Activated CD4-positive, alpha-beta T cell treated with anti-CD3 and anti-CD28 coated beads for 36 hours (primary cell): ENCODE measurements at places on chromosomes 2 and 18.

DNA sequence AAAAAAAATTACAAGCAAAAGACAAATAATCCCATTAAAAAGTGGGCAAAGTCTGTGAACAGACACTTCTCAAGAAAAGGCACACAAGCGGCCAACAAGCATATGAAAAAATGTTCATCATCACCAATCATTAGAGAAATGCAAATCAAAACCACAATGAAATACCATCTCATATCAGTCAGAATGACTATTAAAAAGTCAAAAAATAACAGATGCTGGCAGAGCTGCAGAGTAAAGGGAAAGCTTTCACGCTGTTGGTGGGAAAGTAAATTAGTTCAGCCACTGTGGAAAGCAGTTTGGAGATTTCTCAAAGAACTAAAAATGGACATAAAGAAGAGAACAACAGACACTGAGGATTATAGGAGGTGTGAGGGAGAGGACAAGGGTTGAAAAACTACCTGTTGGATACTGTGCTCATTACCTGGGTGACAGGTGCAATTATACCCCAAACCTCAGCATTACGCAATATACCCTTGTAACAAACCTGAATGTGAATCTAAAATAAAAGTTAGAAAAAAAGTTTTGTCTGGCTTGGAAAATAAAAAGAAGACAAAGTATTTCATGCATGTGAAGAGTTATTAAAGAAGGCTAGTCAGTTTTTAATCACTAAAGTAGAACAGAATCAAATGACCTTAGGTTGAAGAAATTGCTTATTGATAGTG is 8.7 kb upstream of the ACSL3 start:
- DNase-seq = no peak

- no peak for DNase-seq
These were observed 958.9 kb downstream of the DCDC2C start for GRCh38 chr2:4662161-4662779.

DNA sequence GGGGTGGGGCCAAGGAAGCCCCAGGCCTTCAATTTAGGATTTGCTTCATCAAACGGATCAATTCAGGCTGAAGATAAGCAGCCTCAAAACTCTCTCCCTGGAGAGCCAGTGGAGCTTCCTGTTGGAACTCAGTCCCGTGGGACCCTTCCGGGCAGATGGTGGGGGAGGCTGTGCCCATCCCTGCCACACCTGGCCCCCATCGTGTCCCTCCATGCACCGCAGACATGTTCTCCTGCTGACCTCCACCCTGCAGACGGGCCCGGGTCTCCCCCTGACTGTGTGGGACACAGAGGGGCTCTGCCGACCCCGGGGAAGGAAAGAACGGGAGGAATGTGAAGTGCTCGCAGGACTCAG is 144.2 kb downstream of the TPO start:
- no peak for DNase-seq

- DNase-seq = no peak
These were observed 261.1 kb upstream of the FN1 start for GRCh38 chr2:215697003-215697402.

DNA sequence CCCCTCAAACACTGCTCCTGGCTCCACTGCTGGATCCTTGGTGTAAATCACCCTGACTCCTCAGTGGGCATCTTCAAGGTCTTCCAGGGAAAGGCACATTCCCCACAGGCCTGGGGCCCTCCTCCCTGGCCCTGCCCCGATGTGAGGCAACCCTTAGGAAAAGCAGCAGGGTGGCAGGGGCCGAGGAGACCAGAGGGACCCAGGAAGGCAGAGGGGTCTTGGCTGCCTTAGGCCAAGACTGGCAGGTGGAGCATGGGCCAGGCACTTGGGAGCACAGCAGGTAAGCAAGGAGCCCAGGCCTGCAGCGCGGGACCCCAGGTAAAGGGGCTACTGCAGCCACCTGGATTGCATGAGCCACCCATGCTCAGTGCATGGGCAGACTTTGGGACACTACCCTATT is 96.9 kb downstream of the GYPC start:
- no peak for DNase-seq

- no peak for DNase-seq
These were observed 199.2 kb downstream of the EPHA4 start for GRCh38 chr2:221372907-221373306.

GRCh38 chr18:63225434-63225833 is 94.1 kb downstream of the BCL2 start:
- DNase-seq = no peak

DNA sequence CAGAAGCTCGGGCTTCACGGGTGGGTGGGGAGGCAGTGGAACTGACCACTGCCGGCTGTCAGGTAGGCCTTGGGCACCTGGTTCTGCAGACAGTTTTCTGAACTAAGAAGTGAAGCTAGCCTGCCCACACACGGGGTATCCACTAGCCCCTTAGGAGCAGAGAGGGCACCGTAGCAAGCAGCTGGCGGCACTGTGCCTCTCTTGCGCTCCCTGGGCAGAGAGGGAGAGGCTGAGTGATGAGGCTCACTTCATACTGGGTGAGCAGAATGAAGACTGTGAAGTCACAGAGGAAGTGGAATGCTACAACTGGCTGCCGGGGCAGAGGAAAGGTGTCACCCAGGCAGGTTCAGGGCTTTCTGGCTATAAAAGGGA is 753 bp downstream of the ITPRIPL1 start:
- DNase-seq = peak; percentile 73
